OCI-LY7 (cell line): ENCODE measurements at places on chromosomes 3 and 15.

GRCh38 chr3:154122552-154122911 is 1.3 kb downstream of the ARHGEF26 start:
- DNase-seq = no peak

GRCh38 chr3:187183210-187183862 is 13.9 kb upstream of the RTP1 start:
- DNase-seq = no peak

GRCh38 chr15:60758961-60759729 is 280.2 kb upstream of the ICE2 start:
- DNase-seq = no peak

DNA sequence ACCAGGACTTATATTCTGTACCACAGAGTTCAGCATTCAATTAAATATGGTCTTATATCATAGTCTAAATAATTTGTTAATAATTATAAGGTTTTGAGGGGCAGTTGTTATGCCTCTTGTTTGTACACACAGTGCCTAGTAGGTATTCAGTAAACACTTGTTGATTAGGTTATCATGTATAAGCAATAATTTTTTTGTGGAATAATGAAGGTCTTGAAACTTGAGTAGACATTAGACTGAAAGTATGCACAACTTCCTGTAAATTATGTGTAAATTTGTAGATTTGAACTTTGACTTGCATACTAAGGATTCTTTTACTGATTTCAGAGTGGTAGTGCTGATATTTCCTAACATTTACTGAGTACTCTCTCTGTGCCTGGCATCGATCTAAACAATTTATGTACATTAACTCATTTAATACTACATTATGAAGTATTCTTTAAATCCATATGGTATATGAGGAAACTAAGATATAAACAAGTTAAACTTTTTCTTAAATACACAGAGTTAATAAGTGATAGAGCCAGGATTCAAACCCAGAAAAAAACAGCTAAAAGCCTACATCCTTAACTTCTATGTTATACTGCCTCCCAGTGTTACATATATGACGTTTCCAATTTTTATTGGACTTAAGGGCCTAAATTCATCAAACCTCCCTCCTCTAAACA is 65.1 kb downstream of the GLCE start:
- peak; percentile 9 for DNase-seq

- no peak for DNase-seq
Measured at GRCh38 chr3:30554317-30554690, 52.1 kb upstream of the TGFBR2 start.

DNA sequence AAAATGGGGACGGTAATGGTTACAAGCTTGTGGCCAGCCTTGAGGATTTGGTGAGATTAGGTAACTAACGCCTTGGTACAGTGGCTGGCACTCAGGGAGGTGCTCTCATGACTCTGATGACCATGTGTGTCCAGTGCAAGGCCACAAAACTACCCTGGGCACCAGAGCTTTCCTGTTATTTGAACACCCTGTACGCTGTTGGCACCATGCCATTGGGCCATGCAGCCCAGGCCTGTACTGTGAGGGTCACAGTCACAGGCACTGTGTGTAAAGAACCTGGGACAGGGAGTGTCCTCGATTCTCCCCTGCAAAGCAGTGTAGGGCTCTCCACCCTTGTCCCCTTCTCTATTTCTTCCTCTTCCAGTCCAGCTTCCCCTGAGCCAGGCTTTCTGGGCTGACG is 6.3 kb downstream of the TMEM43 start:
- DNase-seq = no peak

- no peak for DNase-seq
Measured at GRCh38 chr15:85828126-85828525, 33.4 kb upstream of the KLHL25 start.

GRCh38 chr3:171194965-171195364 is 168.4 kb upstream of the SLC2A2 start:
- DNase-seq = no peak

DNA sequence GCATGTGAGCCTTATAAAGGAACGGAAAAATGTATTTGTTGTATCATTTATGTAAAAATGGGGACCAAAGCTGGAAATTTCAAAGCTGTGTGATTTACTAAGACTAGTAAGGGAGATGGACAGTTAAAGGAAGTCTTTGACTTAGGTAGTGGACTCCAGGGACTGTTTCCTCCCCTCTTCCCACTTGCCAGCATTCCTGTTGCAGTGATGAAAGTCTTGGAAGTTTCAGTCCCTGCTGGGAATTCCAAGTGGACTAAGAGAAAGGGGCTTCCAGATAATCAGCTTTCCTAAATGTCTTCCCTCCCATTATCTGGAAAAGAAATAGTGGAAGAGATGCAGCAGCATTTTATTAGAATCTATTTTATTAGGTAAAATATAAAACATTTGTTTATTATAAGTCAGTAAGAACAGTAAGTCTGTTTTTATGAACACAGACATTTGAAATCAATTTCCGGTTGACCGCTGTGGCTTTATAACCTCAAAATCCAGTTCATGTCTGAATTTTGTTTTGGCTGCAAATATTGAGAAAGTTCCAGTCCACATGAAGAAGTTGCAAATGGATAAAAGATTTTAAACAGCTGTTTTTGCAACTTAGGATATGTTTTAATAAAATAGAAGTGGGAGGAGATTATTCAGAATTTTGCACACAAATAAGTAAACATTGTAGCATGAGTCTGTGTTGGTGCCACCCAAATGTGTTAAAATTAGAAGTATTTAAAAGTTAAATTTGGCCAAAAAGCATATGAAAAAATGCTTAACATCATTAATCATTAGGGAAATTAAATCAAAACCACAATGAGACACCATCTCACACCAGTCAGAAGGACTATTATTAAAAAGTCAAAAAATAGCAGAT is 141.8 kb downstream of the IL20RB start:
- no peak for DNase-seq

DNA sequence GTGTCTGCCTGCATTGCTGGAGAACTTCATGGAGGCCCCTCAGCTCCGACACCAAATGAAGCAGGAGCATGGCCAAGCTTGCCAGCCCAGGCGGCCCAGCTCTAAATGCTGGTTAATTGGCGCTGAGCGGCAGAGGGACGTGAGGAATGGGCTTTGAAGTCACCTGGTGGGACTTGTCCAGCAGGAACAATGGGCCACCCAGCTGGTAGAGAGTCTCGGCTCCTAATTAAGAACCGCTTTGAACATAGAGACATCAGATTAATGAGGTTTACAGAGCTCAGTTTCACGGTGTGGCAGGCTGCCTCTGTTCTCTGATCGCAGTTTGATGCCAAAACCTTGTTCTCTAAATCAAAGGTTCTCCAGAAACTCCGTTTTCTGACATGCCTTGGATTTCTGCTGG is 77.5 kb upstream of the LINGO1 start:
- DNase-seq = no peak

DNA sequence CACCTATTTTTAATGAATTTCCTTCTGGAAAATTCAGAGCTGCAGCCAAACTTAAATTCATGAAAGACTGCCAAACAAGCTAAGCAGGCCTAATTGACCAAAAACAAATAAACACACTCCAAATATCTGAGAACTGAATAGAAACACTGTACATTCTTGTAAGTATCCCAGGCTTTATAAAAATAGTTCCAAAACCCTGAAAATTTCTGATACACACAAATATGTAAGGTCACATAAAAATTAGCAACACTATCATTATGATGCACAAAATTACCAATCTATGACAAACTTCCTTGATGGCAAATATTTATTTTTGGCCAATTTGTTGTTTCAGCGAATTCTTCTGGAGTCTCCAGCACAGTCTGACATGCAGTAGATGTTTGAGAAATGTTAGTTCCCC is 117.9 kb upstream of the UBE2E2 start:
- no peak for DNase-seq

- DNase-seq = no peak
Measured at GRCh38 chr15:73114064-73114463, 61.8 kb downstream of the NEO1 start.

DNA sequence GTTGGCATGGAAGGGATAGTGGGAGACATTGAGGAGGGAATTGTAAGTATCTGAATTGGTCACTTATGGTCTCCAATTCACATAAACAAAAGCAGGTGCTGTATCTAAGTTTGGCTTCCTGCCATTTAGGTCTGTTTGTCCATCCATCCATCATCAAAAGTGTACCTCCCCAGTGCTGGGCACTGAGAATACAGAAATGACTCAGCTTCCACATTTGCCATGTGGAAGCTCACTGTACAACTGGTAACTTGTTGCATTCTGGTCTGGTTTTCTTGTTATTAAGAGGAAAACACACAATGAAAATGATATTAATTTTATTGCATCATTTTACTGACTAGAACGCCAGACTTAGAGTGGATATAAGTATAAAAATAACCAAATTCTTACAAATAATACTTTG is 30.9 kb upstream of the MUC13 start:
- DNase-seq = no peak

DNA sequence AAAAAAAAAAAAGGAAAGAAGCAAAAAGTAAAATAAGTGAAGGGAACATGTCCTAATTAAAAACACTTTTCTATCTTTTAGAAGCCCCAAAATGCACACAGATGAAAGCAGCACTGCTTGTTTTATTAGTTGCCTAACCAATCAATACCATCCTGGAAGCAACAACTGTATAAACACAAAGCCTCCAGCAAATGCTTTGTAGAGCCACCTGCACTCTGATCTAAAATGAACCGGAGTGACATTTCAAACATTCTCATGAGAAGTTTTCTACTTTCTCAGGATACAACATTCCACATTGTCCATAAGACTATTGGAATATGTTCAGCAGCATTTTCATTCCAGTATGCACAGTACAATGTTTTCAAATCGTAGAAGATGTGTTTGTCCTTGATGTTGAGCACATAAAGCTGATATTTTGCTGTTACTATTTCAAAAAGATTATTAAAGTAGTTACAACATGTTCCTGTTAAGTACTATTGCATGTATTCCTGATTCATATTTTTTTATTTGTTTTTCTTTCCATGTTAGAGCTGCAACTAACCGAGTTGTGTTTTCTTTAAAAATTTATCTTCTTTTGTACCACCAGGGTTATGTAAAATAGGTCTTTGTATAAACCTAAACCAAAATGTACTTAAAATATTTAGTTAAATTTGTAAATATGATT is 50.3 kb upstream of the PLSCR5 start:
- no peak for DNase-seq
